Stimulated activated CD8-positive, alpha-beta memory T cell treated with anti-CD3 and anti-CD28 coated beads, Interleukin-15, amount 100 ng/mL, for 4 hours (primary cell): ENCODE measurements at places on chromosomes 6 and 20.

DNA sequence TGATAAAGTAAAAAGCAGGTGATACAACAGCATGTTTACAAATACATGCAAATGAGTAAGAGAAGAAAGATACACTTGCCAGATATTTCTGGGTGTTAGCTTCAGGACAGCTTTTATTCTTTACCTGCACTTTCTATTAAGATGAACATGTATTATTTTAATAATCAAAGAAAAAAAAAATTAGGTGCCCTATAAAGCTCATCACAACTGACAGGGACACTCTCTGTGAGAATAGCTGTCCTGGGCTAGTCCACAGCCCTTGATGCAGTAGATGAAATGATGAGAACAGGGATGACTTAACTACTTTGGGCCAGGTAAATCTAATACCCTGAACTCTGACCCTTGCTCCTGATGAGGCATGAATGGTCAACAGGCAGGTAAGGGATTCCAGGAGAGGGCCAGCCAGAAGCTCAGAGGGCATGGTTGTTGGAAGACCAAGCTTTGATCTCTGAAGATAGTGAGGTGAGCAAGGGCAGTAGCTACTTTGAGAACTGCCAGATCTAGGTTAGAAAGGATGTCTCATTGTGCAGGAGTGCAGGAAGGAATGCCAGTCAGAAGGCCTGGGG, 15.6 kb downstream of the NSFL1C start:
- DNase-seq: no peak

GRCh38 chr6:80488190-80488589, 381.7 kb downstream of the BCKDHB start:
- DNase-seq: no peak

DNA sequence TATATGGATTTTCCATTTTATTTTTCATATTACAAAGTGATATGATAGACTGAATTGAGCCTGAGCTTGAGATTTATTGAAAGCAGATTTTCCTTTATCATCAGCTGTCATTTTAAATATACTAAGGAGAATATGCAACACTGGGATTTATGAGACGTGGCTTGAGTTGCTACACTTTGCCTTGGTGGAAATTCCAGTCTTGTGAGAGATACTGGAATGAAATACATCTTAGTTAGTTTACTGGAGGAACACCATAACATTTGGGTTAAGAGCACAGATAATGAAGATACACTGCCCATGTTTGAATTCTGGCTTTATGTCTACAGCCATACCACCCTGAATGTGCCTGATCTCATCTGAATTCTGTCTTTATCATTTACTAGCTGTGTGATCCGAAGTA, 86.5 kb upstream of the IFNGR1 start:
- no peak for DNase-seq

- no peak for DNase-seq
These were observed 45.9 kb upstream of the MC3R start for GRCh38 chr20:56202493-56203077.

- no peak for DNase-seq
These were observed 5.2 kb downstream of the BCAS4 start for GRCh38 chr20:50799890-50800550.

GRCh38 chr6:157868835-157869234, 45.8 kb downstream of the SNX9 start:
- no peak for DNase-seq

DNA sequence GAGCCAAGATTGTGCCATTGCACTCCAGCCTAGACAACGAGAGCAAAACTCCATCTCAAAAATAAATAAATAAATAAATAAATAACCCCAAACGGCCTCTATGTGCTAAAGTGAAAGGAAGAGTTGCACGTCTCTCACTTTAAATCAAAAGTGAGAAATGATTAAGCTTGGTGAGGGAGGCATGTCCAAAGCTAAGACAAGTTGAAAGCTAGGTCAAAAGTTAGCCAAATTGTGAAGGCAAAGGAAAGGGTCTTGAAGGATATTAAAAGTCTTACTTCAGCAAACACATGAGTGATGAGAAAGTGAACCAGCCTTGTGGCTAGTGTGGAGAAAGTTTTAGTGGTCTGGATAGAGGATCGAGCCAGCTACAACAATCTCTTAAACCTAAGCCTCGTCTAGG, 14.3 kb downstream of the ZBP1 start:
- DNase-seq: no peak

DNA sequence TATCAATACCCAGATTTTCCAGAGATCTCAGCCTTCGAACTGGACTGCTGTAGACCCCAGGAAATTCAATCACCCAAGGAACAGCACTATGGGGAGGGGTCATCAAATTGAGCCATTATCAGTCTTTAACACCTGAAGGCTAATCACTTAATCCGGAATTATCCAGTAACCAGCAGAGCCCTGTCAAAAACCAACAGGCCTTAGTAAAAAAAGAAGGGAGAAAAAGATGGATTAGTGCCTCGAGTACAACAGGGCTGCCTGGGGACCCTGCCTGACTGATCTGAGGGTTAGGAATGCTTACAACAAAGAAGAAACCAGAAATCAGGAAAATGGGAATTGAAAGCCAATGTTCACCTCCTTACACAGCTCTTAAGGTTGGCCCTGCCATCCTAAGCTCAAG, 7.6 kb downstream of the RRAGD start:
- no peak for DNase-seq
